ENCODE measurements at places on chromosomes 12 and 14. TPM values are rescaled to one million over a fixed set of nuclear protein-coding genes. Genes with fewer than 3 reads are reported as not detected.

GRCh38 chr12:6285063-6285477 lies 25.4 kb upstream of the PLEKHG6 start:
- DNase-seq, result peak; percentile 32

GRCh38 chr12:1852076-1852475 lies 31.7 kb downstream of the LRTM2 start:
- DNase-seq, result no peak

- no peak for DNase-seq
Measured at GRCh38 chr12:57489157-57489641, 1.3 kb downstream of the MARS1 start.

GRCh38 chr12:94195483-94195882 lies 47.1 kb downstream of the PLXNC1 start:
- no peak for DNase-seq

LRCOL1 gene
- polyA plus RNA-seq, result 0.15 TPM

- no peak for DNase-seq
Measured at GRCh38 chr14:23406244-23406643, 1.8 kb downstream of the MYH6 start.

DNA sequence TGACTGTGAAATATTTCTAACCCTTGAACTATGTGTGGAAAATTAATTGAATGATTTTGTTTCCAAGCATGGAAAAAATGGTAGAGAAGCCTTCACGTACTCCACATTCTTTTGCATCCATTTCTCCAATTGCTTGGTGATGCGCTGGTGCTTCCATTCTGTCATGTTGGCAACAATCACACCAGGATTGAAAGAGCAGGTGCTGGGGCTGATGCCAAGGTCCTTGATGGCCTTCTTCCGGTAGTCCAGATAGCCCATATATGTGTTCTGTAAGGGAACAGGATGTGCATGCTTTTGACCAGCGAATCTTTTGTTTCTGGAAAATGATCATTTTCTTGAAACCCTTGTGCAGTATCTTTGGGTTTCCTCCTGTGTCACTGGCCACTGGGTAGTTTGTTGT lies 28.6 kb downstream of the TDG start:
- DNase-seq, result no peak

DTX3 gene
- polyA plus RNA-seq, result 22.4 TPM

CSRP2 gene
- 28.7 TPM for polyA plus RNA-seq
